ENCODE measurements at places on chromosomes 5 and 9.

- DNase-seq = no peak
These were observed 210.0 kb upstream of the PAPPA start for GRCh38 chr9:115943431-115944165.

DNA sequence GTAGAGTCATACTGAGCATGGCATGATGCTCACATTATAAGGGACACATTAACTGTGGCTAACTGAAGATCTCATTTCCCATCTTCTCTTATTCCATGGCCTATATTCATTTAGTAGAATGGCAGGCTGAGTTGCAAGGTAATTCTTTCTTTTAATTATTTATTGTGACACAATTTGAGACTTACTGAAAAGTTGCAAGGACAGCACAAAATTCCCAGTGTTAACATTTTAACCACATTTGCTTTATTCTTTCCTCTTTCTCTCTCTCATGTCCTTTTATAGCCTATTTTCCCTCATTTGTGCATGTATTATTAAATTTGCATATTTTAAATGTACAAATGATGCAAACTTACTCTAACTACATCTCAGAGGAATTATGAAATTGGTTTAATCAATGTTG lies 366.1 kb upstream of the RPS23 start:
- no peak for DNase-seq

DNA sequence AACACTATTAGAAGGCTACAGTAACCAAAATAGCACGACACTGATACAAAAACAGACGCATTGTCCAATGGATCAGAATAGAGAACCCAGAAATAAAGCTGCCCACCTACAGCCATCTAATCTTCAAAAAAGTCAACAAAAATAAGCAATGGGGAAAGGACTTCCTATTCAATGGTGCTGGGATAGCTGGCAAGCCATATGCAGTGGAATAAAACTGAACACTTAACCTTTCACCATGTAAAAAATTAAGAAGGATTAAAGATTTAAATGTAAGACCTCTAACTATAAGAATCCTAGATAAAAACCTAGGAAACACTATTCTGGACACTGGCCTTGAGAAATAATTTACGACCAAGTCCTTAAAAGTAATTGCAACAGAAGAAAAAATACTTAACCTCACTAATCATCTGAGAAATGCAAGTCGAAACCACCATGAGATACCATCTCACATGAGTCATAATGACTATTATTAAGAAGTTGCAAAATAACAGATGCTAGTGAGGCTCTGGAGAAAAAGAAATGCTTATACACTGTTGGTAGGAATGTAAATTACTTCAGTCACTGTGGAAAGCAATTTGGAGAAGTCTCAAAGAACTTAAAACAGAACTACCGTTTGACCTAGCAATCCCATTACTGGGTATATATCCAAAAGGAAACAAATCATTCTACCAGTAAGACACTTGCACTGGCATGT lies 203.3 kb upstream of the CDH9 start:
- DNase-seq = peak; percentile 7

DNA sequence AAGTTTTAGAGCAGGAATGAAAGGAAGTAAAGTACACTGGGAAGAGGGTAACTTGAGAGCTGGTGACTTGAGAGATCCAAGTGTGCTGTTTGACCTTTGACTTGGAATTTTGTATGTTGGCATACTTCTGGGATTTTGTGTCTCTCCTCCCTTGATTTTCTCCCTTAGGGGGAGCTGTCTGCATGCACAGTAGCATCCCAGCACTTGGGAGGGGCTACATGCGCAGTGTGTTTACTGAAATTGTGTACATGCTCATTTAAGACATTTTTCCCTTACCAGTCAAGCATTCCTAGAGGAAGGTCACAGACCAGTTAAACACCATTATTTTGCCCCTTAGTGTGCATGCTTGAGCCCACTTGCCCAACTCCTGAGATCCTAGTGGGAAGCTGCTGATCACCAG lies 120.1 kb downstream of the ZNF622 start:
- no peak for DNase-seq

GRCh38 chr9:133090187-133090586 lies 28.4 kb downstream of the CEL start:
- DNase-seq = no peak

DNA sequence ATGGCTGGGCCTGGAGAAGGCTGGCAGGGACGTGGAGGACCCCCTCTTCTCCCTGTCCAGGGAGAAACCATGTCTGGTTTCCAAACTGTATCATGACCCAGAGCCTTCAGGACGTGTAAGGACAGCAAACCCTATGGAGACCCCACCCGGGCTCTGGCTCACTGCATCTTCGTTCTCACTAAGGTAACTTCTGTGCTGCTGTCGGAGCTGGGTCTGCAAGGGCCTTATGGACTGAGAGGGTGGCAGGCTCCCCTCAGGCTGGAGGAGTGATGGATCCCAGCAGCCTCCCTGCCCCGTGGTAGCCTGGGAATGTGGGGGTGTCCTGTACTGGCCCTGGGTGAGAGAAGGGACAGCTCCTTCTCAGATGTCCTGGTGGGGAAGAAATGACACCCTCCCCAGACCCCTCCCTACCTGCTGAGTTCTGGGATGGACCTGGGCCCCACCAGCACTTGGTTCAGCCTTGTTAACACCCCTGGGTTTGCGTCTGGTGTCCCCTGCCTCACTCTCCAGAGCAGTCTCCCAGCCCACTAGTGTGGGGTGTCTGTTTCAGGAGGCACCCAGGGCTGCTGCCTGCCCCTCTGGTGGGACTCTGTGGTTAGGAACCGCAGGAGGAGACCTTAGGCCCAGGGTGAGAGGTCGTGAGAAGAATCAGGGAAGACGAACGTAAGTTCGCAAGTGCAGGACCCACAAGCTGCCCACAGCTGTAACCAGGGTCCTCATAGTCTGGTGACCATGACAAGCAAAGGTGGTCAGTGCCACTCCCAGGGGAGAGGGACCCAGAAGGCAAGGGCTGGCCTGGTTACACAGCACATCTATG lies 6.6 kb downstream of the SPATA31E1 start:
- DNase-seq = no peak

DNA sequence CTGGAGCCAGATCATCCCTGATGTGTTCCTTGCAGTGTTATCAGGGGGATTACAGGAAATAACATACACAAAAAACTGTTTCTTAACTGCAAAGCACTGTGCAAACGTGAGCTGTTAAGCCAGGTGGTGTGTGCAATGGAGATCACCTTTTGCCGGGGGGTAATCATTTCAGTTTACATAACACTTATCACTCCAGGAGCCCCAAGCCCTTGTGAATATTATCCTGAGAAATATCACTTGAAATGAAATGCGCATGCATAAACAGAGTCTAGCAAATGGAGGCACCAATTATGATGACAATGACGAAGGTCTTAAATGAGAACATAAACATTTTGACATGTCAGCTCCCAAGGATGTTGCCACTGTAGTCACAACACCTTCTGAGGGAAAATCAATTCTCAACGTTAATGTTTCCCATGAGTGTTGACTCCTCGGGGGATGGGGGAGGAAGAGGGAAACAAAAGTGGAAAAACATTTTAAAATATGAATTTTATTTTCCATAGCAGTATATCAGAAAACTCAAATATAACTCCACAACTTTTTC lies 54.5 kb upstream of the RAD23B start:
- DNase-seq = no peak

GRCh38 chr5:129065721-129066120 lies 28.8 kb upstream of the ISOC1 start:
- DNase-seq = no peak

- DNase-seq = no peak
These were observed 297.7 kb upstream of the IRX4 start for GRCh38 chr5:2180456-2180855.

DNA sequence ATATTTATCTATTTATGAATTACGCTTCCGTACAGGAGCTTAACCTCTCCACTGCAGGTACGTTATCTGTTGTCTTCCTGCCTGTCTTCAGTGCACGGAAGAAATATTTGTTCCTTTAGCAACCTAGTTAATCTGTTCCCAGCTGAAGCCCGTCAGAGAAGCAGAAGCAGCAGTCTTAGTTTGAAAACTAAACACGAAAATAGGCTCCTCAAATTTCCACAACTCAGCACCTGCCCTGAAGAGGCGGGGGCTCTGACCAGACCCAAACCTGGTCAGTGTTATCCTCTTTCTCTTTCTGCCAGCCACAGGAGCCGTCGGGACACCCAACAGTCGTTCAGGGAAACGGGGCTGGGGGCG lies 462 bp downstream of the NUDCD2 start:
- DNase-seq = no peak

GRCh38 chr5:127824126-127824525 lies 120.9 kb downstream of the CCDC192 start:
- DNase-seq = no peak

DNA sequence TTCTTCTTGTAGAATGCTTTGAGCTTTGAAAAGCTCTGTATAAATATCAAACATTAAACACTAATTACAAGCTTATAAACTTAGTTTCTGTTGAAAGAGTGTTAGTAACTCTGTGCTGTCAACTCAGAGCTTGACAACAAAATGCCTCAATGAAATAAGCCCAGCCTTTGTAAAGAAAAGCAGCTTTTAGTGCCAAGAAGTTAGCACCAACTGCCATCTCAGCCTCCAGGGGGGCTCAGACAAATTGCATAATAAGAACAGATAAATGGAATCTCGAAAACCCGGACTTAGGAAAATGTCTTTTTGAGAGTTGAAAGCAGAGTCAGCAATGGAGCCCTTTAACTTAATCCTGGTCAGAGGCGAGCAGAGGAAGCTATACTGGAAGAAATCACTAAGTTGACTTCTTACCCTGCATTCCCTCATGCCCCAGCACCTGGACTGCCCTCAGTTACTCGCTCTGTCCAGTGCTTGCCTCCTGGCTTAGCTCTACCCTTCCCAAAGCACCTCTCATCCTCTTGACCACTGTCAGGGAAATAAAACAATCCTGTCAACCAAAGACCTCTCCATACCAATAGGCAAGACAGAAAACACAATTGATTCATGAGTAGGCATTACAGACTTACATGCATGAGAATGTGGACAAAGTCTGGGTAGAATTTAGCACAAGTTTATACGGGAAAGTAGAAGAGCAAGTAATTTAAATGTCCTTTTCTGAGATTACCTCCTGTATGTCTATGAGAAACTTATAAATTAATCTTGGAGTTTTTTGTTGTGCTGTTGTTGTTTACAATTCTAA lies 352.7 kb downstream of the ZNF608 start:
- DNase-seq = no peak

DNA sequence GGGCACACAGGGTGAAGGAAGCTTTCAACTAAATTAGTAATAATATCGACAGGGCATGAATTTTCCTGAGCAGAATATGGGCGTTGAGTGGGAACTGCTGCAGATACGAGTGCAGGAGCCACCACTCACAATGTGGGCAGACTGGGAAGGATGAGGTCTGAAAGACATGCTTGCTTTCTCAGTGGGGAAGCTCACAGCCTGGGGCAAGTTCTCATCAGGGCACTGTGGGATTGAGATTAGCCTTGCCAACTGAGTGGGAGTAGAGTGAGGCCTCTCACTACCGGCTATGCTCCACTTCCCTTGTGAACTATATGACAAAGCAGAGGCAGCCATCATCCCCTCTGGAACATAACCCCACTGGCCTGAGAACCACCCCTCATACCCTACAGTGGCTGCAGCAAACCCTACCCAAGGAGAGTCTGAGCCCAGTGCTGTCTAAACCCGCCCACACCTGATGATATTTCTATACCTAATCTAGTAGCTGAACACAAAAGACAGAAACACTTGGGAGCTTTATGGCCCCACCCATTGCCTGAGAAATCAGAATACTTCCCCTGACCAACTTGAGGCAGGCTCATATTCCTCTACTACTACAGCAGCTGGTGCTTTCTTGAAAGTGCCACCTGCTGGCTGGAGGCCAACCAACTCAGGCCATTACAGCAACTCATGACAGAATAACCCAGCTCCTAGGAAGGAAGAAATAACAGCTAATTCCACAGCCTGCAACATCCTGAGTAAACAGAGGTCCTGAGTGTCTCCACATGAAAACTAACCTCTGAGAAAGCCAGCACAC lies 173.7 kb upstream of the SPEF2 start:
- DNase-seq = no peak

GRCh38 chr5:113166852-113167366 lies 190.3 kb downstream of the DCP2 start:
- DNase-seq = no peak

DNA sequence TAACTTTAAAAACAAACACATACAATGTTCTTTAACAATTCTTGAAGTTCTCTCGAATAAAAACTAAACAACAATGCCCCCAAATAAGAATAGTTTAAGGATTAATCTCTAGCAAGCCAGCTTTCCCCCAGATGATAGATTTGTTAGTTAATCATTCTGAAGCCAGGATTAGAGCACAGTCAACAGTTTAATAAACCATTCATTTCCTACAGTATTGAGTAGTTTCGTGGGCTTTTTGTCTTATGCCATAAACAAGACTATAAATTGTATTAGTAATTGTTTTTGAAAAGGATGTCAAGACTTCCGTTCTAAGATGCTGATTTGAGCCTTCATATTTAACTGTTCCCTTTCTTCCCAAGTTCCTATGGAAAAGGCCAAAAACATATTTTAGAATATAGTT lies 136.6 kb downstream of the PIK3R1 start:
- DNase-seq = no peak

DNA sequence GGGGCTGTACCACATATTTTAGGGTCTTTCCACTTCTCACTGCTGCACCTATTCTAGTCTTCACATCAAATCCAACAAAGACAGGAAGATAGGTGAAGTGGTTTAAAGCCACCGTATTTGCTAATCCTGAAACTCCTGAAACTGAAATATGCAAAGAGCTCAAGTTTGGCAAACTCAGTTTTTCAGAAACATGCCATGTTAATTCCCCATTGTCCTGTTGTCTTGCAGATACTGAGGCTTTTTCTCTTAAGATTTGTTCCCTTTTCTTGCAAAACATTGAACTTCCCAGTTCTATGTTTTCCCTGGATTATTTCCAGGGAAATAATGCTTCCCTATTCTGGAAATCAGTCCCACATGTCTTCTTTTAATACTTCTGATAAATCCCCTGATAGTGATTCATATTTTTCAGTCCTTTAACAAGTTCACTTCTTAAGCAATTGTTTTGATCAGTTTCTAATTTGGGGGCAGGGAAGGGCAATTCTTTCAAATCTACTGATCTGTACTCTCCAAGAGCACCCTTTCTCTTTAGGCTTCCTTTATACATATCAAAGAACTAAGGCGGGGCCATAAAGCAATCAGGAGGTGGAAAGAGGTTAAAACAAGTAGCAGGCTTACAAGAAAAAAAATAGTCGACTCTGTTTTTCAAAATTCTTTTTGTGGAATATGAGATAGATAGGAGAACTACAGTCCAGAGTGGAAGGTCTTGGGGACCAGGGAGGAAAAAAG lies 648.5 kb downstream of the BNC2 start:
- DNase-seq = no peak

DNA sequence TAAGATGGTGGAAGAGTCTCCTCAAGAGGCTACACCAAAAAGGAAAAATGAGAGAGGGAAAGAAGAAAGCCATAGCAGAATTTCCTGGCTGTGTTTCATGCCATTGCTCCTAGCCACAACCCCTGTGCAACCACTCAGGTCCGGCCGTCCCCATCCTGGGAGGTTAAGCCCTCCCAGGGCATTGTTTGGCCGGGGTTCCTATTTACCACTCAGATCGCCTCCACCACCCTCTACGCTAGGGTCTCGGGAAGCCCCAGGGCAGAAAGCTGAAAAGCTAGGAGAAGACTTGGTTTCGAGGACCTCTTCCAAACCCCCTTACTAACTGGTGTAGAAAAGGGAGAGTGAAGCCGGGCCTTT lies 715 bp downstream of the RC3H2 start:
- peak; percentile 43 for DNase-seq
